Large intestine (tissue), 12 donors: ENCODE measurements at places on chromosomes 12 and 14. TPM values are rescaled to one million over a fixed set of nuclear protein-coding genes. Genes with fewer than 3 reads are reported as not detected.

DNA sequence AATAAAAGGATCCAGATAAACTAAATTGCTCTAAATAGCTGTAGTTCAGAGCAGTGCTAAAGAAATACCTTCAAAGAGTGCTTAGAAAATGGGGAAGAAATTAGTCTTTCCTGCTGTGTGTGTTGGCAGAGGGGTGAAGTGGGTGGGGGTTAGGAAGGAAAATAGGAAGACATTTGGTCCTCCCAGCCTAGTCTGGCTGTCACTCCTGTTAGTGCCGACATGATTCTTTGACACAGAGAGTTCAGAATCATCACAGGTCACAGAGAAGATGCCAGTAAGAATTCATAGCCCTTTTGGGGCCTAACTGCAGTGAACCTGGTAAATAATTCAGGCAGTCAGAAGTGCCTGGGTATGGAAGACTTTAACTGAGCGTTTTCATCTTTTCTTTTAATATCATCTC is 74.8 kb downstream of the FLRT2 start:
- DNase-seq = no peak
- H3K4me1 ChIP-seq = no peaks in the 10 kb centered on the region
- no peak overlapping the region for H3K4me3 ChIP-seq
- no peaks in the 10 kb centered on the region for H3K27me3 ChIP-seq
- no peaks in the 10 kb centered on the region for H3K36me3 ChIP-seq
- no peak overlapping the region for H3K27ac ChIP-seq

The CCDC38 gene
- 0.36 TPM for polyA plus RNA-seq

- peaks cover 3% of the 10 kb centered on the region for H3K36me3 ChIP-seq
- no peak for DNase-seq
- no peaks in the 10 kb centered on the region for H3K4me1 ChIP-seq
- H3K27me3 ChIP-seq = no peaks in the 10 kb centered on the region
- H3K27ac ChIP-seq = peak overlapping the region; percentile 89
Observed at GRCh38 chr12:643475-644302, 19.6 kb downstream of the NINJ2 start.

GRCh38 chr14:35385042-35385839 is 19.3 kb downstream of the NFKBIA start:
- no peaks in the 10 kb centered on the region for H3K36me3 ChIP-seq
- DNase-seq = peak; percentile 66
- peak overlapping the region; percentile 73 for H3K27ac ChIP-seq
- H3K4me1 ChIP-seq = peaks cover 28% of the 10 kb centered on the region
- H3K4me3 ChIP-seq = no peak overlapping the region
- no peaks in the 10 kb centered on the region for H3K27me3 ChIP-seq

GRCh38 chr12:106239951-106240335 is 7.9 kb downstream of the CKAP4 start:
- no peak for DNase-seq
- peaks cover 32% of the 10 kb centered on the region for H3K36me3 ChIP-seq
- H3K4me1 ChIP-seq = no peaks in the 10 kb centered on the region
- no peak overlapping the region for H3K27ac ChIP-seq
- no peaks in the 10 kb centered on the region for H3K27me3 ChIP-seq

- H3K4me3 ChIP-seq = no peak overlapping the region
- no peaks in the 10 kb centered on the region for H3K27me3 ChIP-seq
- no peaks in the 10 kb centered on the region for H3K36me3 ChIP-seq
- H3K4me1 ChIP-seq = no peaks in the 10 kb centered on the region
Observed at GRCh38 chr12:58847901-58848600, 72.3 kb downstream of the LRIG3 start.

The MFAP5 gene
- 7.6 TPM for polyA plus RNA-seq

GRCh38 chr14:71703477-71703876 is 228.8 kb upstream of the RGS6 start:
- peaks cover 9% of the 10 kb centered on the region for H3K36me3 ChIP-seq
- no peak overlapping the region for H3K27ac ChIP-seq
- H3K4me3 ChIP-seq = no peak overlapping the region
- no peaks in the 10 kb centered on the region for H3K4me1 ChIP-seq
- no peaks in the 10 kb centered on the region for H3K27me3 ChIP-seq

- no peaks in the 10 kb centered on the region for H3K36me3 ChIP-seq
- H3K4me1 ChIP-seq = no peaks in the 10 kb centered on the region
- H3K27me3 ChIP-seq = peaks cover 22% of the 10 kb centered on the region
Observed at GRCh38 chr12:52698651-52699340, 4.5 kb downstream of the KRT77 start.

GRCh38 chr14:44833376-44834060 is 128.2 kb downstream of the KLHL28 start:
- DNase-seq = no peak
- H3K4me1 ChIP-seq = no peaks in the 10 kb centered on the region

DNA sequence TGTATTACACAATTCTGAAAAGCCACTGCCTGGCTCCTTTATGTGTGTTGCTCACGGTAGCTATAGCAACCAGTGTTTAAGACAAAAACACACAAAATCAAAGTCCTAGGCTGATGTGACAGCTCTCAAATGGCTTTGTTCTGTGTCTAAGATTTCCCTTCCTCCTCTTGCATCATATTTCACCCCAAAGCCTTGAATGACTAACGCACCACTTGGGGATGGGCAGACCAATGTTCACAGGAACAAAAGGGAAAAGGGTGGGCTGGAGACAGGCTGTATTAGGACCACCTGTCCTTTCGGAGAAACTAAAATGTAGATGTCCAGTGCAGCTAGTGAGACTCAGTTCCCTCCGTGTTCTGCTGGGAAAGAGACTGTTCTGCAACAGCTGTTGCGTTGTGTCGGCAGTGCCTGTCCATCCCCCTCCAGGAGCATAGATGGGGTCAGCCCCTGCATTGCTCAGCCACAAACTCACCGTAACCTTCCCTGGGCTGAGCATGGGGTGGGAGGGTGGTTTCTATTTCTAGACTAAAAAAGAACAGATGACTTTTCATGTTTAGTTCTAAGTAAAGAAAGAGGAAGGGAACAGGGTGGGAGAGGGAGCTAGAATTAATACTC is 26.8 kb upstream of the DAAM1 start:
- H3K36me3 ChIP-seq = no peaks in the 10 kb centered on the region
- peak overlapping the region; percentile 11 for H3K27ac ChIP-seq
- DNase-seq = peak; percentile 87

The AKAP5 gene
- polyA plus RNA-seq = 3.4 TPM
